ENCODE measurements at places on chromosomes 2 and 18.

- H3K27ac ChIP-seq, result no peak overlapping the region
- no peaks in the 10 kb centered on the region for H3K27me3 ChIP-seq
- peaks cover 12% of the 10 kb centered on the region for H3K4me1 ChIP-seq
- no peak overlapping the region for H3K4me3 ChIP-seq
These were observed 95.9 kb downstream of the TXNL1 start for GRCh38 chr18:56542476-56542875.

DNA sequence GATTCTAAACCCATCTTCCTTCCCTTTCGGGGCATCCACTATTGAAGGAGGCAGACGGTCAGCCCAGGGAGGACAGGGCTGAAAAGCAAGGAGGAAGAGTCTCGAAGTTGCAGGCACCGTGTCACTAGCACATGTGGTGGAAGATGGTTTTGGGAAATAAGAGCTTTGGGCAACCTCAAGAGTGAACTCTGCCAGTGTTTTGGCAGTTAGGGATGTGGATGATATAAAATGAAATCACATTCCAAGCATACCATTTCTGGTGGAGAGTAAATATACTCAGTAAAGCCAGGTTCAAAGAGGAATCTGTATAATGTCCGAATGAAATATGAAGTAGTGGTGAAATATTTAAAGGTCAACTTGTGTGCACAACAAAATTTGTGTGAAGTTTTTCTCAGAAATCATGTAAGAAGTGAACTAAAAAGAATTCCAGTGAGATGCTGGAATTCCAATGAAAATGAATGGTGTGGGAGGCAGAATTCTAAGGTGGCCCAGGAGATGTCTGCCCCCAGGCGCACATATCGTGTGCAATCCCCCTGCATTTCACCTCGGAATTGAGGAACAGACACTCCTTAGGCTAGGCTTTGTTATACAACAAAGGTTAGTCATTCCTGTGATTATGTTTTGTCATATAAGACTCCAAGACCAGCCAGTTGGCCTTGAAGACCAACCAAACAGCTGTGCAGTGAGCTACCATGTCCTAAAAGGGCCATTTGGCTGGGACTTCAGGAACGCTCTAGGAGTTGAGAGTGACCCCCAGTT, 147.1 kb downstream of the SH3BP4 start:
- peaks cover 11% of the 10 kb centered on the region for H3K4me1 ChIP-seq
- H3K27me3 ChIP-seq, result no peaks in the 10 kb centered on the region
- H3K27ac ChIP-seq, result peak overlapping the region; percentile 16
- H3K36me3 ChIP-seq, result no peaks in the 10 kb centered on the region
- no peak for DNase-seq
- no peak overlapping the region for H3K4me3 ChIP-seq

DNA sequence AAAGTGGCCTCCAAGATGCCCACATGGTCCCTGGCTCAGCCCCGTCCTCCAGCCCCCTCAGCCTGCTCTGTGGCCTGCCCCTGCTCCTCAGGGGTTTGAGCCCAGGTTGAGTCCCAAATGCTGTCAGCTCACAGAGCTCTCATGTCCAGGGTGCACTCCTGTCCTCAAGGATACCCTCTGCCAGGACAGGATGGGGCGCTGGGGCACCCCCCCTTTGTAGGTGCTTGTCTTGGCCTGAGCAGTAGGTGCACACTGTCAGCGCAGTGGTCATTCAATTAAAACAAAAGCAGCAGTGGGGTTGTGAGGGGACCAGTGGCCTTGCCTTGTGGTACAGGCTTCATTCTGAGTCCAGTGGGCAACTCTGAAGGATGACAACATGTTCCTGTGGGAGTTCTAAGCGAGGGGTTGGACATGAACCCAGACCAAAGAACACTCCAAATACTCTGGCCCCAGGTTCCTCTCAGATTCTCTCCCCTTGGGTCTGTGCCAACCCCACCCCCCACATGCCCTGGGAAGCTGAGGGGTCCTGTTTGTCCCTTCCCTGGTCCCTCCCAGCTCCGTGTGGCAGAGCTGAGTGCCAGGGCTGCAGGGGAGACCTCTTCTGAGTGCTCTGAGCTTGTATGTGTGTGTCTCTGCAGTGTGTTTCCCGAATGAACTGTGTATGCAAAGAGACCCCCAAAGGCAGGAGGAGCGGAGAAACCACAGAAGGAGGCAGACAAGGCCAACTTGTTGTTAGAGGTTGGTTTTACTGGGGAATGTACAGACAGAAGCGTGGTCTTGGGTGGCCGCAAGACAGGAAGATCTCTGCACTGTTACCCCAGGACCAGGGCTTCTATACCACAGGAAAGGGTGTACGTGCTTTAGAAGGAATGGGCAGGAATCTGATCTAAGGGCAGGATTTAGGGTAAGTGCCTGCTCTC, 155.6 kb upstream of the HS6ST1 start:
- no peak overlapping the region for H3K4me3 ChIP-seq
- H3K4me1 ChIP-seq, result peaks cover 4% of the 10 kb centered on the region
- H3K27me3 ChIP-seq, result no peaks in the 10 kb centered on the region
- no peak overlapping the region for H3K27ac ChIP-seq

GRCh38 chr2:131154647-131155046, 49.5 kb downstream of the PLEKHB2 start:
- no peaks in the 10 kb centered on the region for H3K27me3 ChIP-seq
- peaks cover 4% of the 10 kb centered on the region for H3K36me3 ChIP-seq

GRCh38 chr2:150542692-150543091, 55.2 kb upstream of the RND3 start:
- peaks cover 18% of the 10 kb centered on the region for H3K36me3 ChIP-seq
- H3K27me3 ChIP-seq, result no peaks in the 10 kb centered on the region
- no peak overlapping the region for H3K4me3 ChIP-seq
- peaks cover 22% of the 10 kb centered on the region for H3K4me1 ChIP-seq
- no peak for DNase-seq
- H3K27ac ChIP-seq, result no peak overlapping the region

- DNase-seq, result no peak
- no peaks in the 10 kb centered on the region for H3K36me3 ChIP-seq
- no peak overlapping the region for H3K4me3 ChIP-seq
- H3K27ac ChIP-seq, result no peak overlapping the region
- H3K27me3 ChIP-seq, result no peaks in the 10 kb centered on the region
These were observed 537.5 kb downstream of the MBD2 start for GRCh38 chr18:53686965-53687364.

GRCh38 chr2:216142540-216142939, 33.4 kb downstream of the XRCC5 start:
- no peak for DNase-seq
- H3K4me1 ChIP-seq, result no peaks in the 10 kb centered on the region
- peaks cover 8% of the 10 kb centered on the region for H3K36me3 ChIP-seq
- no peak overlapping the region for H3K4me3 ChIP-seq
- H3K27me3 ChIP-seq, result no peaks in the 10 kb centered on the region

DNA sequence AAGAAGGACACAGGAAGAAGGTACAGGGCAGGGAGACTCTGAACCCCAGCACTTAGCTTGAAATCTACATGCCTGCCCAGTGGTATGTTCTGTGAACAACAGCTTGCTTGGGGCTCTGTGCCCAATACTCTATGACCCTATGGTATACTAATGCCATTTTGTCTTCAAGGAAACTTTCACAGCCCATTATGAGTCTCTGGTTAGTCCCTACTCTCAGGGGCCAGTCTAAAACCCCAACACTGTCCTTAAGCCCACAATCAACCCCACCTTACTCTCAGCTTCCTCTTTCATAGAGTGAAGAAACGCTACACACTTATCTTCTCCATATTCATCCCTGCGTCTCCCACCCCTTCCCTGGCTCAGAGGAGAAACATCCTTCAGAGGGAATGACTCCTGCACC, 16.0 kb downstream of the NEB start:
- no peaks in the 10 kb centered on the region for H3K36me3 ChIP-seq
- peaks cover 3% of the 10 kb centered on the region for H3K27me3 ChIP-seq
- H3K4me1 ChIP-seq, result no peaks in the 10 kb centered on the region
- DNase-seq, result no peak
- no peak overlapping the region for H3K27ac ChIP-seq

- H3K4me1 ChIP-seq, result no peaks in the 10 kb centered on the region
- H3K27me3 ChIP-seq, result no peaks in the 10 kb centered on the region
- no peak for DNase-seq
- H3K27ac ChIP-seq, result no peak overlapping the region
- peaks cover 4% of the 10 kb centered on the region for H3K36me3 ChIP-seq
- H3K4me3 ChIP-seq, result no peak overlapping the region
These were observed 69.6 kb upstream of the SCN1A start for GRCh38 chr2:166197446-166197845.

DNA sequence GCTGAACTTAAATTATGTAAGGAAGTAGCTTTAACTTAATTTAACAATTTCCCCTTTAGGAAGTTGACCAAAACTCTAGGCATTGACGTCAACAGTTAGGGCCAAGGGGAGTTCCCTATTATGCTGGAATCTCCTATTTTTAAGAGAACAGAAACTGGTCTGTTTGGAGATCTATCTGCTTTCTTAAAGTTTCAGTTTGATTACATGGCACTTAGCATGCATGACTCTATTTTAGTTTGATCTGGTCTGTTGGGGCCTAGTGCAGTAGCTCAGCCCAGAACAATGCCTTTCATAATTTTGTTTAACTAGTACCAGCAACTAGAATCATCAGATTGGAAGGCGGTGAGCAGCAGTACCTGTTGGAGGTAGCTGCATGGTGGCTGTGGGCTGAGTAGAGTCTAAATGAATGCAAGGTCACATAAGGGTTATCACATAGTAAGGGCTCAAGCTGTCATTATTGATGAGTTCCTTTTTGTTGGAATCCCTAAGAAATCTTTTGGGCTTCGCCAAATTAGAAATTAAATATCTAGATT, 60.5 kb upstream of the ZNG1B start:
- no peaks in the 10 kb centered on the region for H3K36me3 ChIP-seq
- DNase-seq, result no peak
- H3K27me3 ChIP-seq, result peaks cover 2% of the 10 kb centered on the region
- no peaks in the 10 kb centered on the region for H3K4me1 ChIP-seq
- H3K4me3 ChIP-seq, result no peak overlapping the region

DNA sequence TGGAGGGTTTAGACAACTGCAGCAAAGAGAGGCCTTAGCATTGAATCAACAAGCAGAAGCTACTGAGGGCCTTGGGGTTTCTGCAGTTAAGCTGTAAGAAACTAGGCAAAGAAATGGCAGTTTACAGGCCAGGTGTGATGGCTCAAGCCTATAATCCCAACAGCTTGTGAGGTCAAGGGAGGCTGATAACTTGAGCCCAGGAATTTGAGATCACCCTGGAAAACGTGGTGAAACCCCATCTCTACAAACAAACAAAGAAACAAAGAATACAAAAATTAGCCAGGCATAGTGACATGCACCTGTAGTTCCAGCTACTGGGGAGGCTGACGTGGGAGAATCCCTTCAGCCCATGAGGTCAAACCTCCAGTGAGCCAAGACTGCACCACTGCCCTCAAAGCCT, 421.6 kb upstream of the CHST9 start:
- no peaks in the 10 kb centered on the region for H3K36me3 ChIP-seq
- H3K27me3 ChIP-seq, result no peaks in the 10 kb centered on the region
- H3K4me3 ChIP-seq, result no peak overlapping the region
- no peak for DNase-seq
- H3K4me1 ChIP-seq, result peaks cover 13% of the 10 kb centered on the region

Data from neural crest cell (in vitro differentiated cells).